ENCODE measurements at places on chromosomes 11 and 22.

- DNase-seq: no peak
Observed at GRCh38 chr22:44738347-44738715, 14.0 kb upstream of the ARHGAP8 start.

DNA sequence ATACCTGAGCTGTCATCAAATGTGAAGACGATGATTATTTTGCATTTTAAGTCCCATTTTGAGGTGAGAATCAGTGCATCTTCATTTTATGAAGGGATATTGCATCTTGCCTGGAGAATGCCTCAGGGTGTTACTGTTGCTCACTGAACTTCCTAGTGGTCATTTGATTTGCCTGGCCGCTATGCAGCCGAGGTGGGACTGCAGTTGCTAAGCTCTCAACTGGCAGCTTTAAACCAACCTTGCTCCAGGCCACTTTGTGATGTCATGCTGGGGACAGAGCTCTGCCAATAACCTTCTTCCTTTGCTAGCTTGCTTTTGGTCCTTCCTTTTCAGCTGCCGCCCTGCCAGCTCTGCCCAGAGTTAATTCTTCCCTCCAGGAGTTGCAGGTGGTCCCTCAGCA is 409.4 kb upstream of the B3GAT1 start:
- no peak for DNase-seq

- no peak for DNase-seq
Observed at GRCh38 chr11:94793822-94794221, 25.7 kb downstream of the AMOTL1 start.

GRCh38 chr11:22082178-22082577 is 110.7 kb upstream of the ANO5 start:
- DNase-seq: no peak

- DNase-seq: no peak
Observed at GRCh38 chr11:113106507-113106906, 145.3 kb downstream of the NCAM1 start.

DNA sequence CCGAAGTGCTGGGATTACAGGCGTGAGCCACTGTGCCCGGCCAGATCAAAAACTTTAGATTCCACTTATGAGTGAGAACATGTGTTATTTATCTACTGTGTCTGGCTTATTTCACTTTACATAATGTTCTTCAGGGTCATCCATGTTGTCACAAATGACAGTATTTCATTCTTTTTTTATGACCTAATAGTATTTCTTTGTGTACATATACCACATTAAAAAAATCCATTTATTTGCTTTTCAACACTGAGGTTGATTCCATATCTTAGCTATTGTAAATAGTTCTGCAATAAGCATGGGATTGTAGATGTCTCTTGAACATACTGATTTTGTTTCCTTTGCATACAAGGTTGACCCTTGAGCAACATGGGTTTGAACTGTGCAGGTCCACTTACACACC is 13.2 kb upstream of the SCGB1D1 start:
- no peak for DNase-seq

DNA sequence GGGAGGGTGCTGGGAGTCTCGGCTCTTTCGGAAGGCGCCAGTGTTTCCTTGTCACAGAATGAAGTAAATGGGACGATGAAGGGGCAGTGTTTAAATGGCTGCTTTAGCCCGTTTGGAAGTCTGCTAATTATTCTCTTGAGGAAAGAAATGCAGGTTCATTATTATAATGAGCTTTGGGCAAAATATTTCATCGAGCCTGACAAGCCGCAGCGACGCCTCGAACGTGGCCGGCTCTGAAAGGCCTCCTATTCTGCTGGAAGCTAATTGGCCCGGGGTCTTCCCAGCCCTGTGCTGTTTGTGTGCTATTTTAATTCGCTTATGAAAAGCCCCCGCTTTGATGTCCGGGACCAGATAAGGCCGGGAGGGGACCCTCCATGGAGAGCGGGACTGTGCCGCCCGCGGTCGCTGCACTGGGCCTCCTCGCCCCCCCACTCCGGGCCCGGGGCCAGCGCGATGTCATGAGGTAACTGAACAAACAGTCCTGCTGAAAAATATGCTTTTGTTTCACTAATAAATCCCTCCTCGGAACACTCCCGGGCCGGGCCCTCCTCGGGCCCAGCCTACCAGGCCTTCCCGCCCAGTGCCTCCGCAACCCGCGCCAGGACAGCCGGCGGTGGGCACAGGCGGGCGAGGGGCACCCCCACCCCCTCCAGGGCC is 78.4 kb downstream of the CDKN1C start:
- no peak for DNase-seq

- DNase-seq: no peak
Observed at GRCh38 chr11:116888024-116888423, 50.6 kb upstream of the APOA1 start.

DNA sequence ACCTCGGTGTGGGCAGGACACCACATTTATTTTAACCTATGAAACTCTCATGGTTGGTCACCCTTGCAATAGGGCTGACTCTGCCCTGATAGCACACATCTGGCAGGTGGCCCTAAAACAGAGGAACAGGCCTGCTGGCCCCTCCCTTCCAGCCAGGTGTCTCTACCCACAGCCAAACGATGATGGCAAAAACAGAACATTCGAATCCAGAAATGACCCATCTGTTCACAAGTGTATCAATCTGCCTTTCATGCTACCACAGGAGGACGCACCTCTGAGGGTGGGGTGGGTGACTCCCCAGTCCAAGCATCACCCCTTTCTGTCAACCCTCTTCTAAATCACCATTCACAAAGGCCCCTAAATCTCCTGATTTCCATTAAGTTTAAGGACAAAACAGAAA is 118.1 kb downstream of the ETS1 start:
- no peak for DNase-seq

- DNase-seq: no peak
Observed at GRCh38 chr11:123194337-123195187, 486 bp downstream of the CLMP start.

DNA sequence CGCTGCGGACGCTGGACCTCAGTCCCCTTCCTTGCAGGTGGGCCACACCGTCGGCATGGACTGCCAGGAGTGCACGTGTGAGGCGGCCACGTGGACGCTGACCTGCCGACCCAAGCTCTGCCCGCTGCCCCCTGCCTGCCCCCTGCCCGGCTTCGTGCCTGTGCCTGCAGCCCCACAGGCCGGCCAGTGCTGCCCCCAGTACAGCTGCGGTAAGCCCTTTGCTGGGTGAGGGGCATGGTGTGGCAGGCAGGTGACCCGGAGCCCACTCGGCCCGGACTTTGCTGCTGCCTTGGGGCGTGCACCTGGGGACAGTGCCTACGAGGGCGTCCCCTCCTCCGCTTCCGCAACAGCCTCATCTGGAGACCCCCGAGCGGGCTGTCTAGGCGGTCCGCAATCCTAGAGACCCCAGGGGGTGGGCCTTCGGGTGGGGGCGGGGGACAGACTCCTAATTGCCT is 25.4 kb upstream of the MUC5B start:
- no peak for DNase-seq

DNA sequence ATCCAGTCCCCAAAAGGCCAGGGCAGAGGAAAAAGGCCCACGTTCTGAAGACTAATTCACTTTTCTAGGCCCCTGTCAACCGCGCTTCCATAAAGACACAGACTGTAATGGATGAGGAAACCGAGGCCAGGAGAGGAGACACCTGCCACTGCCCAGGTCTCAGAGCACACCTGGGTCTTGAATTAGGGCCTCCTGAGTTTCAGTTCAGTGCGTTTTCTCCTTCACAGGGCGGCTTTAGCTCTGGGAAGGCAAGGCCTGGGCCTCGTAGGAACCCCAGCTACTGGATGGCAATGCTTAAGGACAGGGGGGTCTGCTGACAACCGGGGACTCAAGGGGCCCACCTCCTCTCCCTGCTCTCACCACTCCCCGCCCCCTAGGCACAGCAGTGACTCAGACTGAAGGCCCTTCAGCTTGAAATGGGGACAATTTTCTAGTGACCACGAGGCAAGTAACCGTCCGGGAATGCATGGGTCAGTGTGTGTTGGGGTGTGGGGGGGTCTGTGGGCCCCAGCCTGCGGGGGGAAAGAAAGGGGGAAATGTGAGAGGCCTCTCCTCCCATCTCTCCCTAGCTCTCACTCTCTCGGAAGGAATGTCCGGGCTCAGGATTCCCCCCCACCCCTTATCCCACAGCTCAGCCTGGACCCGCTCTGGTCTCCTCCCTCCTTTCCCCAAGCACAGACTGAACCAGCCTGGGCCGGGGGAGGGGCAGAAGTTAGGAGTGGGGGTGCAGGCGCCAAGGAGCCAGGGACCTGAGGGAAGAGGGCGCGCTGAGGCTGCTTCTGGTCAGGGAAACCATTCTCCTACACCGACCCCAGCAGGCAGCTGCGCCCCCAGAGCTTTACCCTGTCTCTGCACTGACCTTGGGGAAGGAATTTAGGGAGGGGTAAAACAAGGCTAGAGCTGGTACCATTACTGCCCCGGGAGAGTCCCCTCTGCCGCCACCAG is 17.2 kb downstream of the CREB3L1 start:
- no peak for DNase-seq

- no peak for DNase-seq
Observed at GRCh38 chr22:31104869-31105268, 2.5 kb downstream of the SELENOM start.

DNA sequence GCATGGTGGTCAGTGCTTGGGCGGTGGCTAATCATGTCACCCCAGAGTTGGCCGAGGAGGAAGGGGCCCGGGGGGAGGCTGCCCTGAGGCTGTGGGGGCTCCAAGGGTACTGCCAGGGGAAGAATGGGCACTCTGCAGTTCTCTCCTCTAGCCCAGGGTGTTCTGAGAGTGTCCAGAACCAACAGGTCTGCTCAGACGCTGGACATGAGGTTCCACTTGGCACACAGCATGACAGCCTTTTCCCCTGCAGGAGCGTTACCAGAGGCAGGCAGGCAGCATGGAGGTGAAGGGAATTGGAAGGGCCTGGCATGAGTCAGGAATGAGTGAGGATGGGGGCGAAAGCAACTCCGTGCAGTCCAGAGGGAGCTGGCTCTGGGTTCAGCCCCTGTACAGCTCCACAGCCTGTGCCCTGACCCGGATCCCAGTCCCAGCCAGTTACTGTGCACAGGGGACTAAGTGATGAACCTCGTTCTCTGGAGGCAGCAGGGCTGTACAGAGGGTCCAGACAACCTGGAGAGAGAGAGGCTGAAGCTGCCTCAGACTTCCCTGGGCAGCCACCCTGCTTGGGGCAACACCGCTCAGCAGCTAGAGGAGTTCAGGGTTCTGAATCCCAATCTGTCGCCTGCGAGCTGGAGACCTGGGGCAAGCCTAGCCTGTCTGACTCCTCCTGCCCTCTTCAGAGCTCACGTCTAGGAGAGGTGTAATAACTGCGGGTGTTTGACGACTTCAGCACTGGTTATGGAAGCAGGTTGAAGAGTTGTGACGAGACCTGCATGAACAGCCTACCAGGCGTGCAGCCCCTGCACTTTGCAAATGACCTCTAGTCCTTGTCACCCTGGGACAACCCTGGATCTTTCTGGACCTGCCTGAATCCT is 14.7 kb upstream of the TUB start:
- no peak for DNase-seq
